ENCODE measurements at places on chromosomes 2 and 18.

DNA sequence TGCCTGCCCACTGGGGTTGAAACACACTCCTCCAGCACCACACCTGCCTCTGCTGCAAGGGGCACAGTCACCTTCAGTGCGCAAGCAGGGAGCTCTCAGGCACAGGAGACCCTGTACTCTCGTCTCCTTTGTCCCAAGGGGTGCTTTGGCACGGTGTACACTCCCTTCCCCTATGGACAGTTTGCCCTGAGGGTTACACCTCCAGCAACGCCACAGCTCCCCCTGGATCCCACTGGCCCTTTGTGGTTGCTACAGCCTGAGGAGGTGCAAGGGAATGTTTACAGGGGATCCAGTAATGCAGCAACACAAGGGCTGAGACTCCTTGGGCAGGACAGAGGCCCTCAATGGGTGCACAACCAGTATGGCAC lies 45.2 kb upstream of the FAM117B start:
- DNase-seq: no peak

- no peak for DNase-seq
These were observed 568.2 kb upstream of the LRATD1 start for GRCh38 chr2:14064346-14064745.

GRCh38 chr2:142822190-142822589 lies 55.3 kb upstream of the KYNU start:
- DNase-seq: no peak

- no peak for DNase-seq
These were observed 245.0 kb downstream of the PTGR3 start for GRCh38 chr18:74963820-74964446.

DNA sequence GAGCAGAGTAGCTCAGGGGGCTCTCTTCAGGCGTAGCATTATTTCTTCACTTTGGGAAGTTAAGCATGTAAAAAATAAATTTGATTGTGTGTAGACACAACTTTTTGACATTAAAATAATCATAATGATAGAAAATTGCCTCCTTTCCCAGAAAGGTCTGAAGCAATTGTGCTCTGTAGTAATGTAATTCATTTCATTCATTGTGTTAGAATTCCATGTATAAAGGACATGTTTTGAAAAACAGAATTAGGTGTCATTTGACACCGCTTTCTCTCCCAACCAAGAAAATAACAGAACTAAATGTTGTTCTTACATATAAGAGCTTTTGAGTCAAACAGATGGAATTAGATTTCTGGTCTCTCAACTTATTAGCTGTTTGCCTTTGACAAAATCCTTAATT lies 1064.2 kb upstream of the FAM98A start:
- no peak for DNase-seq

- no peak for DNase-seq
These were observed 40.5 kb upstream of the KIDINS220 start for GRCh38 chr2:8877894-8878293.

- no peak for DNase-seq
These were observed 106.5 kb upstream of the TMEM200C start for GRCh38 chr18:6001867-6002266.

GRCh38 chr18:23938043-23938756 lies 76.4 kb upstream of the TTC39C start:
- DNase-seq: no peak

GRCh38 chr2:187875261-187876141 lies 321.3 kb upstream of the TFPI start:
- no peak for DNase-seq

- DNase-seq: no peak
These were observed 24.4 kb downstream of the MRPL33 start for GRCh38 chr2:27795868-27796277.

- DNase-seq: no peak
These were observed 41.9 kb downstream of the ZNF521 start for GRCh38 chr18:25310045-25310444.

GRCh38 chr2:109663721-109664120 lies 49.6 kb downstream of the SOWAHC start:
- DNase-seq: no peak

GRCh38 chr18:43192408-43192807 lies 76.9 kb upstream of the RIT2 start:
- DNase-seq: no peak

GRCh38 chr2:166485558-166486178 lies 8.4 kb downstream of the SCN7A start:
- no peak for DNase-seq

Measured in activated effector memory CD4-positive, alpha-beta T cell treated with anti-CD3 and anti-CD28 coated beads, Interleukin-2, amount 50 U/mL, for 16 hours (primary cell).